ENCODE measurements at places on chromosomes 3 and 15.

GRCh38 chr15:101578443-101578894, 73.7 kb downstream of the TM2D3 start:
- DNase-seq = no peak

DNA sequence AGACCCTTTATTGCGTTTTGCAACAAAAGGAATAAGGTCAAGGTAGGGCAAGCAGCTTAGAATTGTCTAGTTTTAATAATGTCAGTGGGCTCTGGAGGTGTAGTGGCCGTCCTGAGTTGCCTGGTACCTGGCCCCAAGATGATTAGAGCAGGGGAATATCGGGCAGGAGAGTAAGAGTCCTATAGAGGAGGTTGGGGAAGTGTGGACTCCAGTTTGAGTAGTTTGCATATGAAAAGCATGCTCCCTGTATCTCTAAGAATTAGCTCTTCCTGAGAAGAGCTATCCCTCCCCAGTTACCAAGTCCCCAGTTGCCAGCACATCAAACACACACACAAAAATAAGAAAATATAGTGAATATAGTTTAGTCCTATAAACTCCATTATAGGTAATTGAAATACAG, 49.2 kb upstream of the ST3GAL6 start:
- no peak for DNase-seq

GRCh38 chr3:4543110-4543509, 50.0 kb downstream of the ITPR1 start:
- DNase-seq = no peak

DNA sequence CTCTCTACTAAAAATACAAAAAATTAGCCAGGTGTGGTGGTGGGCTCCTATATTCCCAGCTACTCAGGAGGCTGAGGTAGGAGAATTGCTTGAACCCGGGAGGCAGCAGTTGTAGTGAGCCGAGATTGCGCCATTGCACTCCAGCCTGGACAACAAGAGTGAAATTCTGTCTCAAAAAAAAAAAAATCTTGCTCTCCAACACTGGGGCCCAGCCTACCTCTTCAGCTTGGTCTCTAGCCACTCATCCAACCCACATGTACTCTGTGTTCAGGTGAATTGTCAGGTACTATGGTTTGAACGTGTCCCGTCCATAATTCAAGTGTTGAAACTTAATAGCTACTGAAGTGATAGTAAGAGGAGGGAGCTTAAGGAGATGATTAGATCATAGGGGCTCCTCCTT, 22.4 kb upstream of the RAB7A start:
- no peak for DNase-seq

GRCh38 chr3:38618343-38618742, 31.1 kb downstream of the SCN5A start:
- DNase-seq = no peak
